ENCODE measurements at places on chromosomes 4 and X. TPM values are rescaled to one million over a fixed set of nuclear protein-coding genes. Genes with fewer than 3 reads are reported as not detected.
A peak's percentile ranks its signal among the peaks of the same experiment; 100 is the strongest.

DNA sequence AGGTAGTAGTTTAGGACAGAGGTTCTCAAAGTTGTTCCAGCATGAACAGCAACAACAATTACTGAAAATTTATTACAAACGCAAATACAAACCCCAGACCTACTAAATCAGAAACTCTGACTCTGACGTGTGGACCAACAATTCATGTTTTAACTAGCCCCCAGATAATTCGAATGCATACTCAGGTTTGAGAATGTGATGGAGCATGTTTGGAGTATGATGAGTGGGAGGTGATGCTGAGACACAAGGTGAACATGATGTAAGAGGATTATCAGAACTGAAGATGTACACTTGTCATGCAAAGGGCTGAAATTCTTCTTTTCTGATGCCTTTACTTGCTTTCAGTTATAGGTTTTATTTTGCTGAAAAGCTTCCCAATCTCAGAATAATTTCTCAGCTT is 323.0 kb downstream of the INPP4B start:
- H3K27me3 ChIP-seq: no peaks in the 10 kb centered on the region
- no peaks in the 10 kb centered on the region for H3K36me3 ChIP-seq
- H3K4me3 ChIP-seq: no peak overlapping the region

GRCh38 chrX:105882581-105883275 is 60.4 kb downstream of the NRK start:
- H3K4me3 ChIP-seq: no peak overlapping the region
- H3K4me1 ChIP-seq: no peaks in the 10 kb centered on the region
- DNase-seq: no peak
- H3K27me3 ChIP-seq: no peaks in the 10 kb centered on the region
- no peak overlapping the region for H3K27ac ChIP-seq

- H3K4me3 ChIP-seq: no peak overlapping the region
- H3K36me3 ChIP-seq: no peaks in the 10 kb centered on the region
- no peak for DNase-seq
- peaks cover 6% of the 10 kb centered on the region for H3K27me3 ChIP-seq
Observed at GRCh38 chrX:9874483-9874882, 88.3 kb downstream of the SHROOM2 start.

GRCh38 chr4:48100256-48100655 is 33.8 kb downstream of the TXK start:
- H3K4me3 ChIP-seq: no peak overlapping the region
- no peak for DNase-seq
- no peak overlapping the region for H3K27ac ChIP-seq

- H3K4me3 ChIP-seq: no peak overlapping the region
- DNase-seq: peak; percentile 35
- H3K27ac ChIP-seq: no peak overlapping the region
- H3K36me3 ChIP-seq: peaks cover 24% of the 10 kb centered on the region
- H3K4me1 ChIP-seq: no peaks in the 10 kb centered on the region
Observed at GRCh38 chrX:16695079-16695676, 17.3 kb downstream of the CTPS2 start.

GRCh38 chrX:109360301-109360700 is 121.6 kb downstream of the GUCY2F start:
- H3K27me3 ChIP-seq: no peaks in the 10 kb centered on the region
- H3K4me1 ChIP-seq: no peaks in the 10 kb centered on the region
- DNase-seq: no peak
- no peak overlapping the region for H3K4me3 ChIP-seq
- H3K36me3 ChIP-seq: no peaks in the 10 kb centered on the region

GRCh38 chr4:2733844-2734574 is 22.1 kb downstream of the TNIP2 start:
- H3K36me3 ChIP-seq: peaks cover 52% of the 10 kb centered on the region
- H3K4me1 ChIP-seq: peaks cover 11% of the 10 kb centered on the region
- no peak overlapping the region for H3K4me3 ChIP-seq
- peak overlapping the region; percentile 47 for H3K27ac ChIP-seq

DNA sequence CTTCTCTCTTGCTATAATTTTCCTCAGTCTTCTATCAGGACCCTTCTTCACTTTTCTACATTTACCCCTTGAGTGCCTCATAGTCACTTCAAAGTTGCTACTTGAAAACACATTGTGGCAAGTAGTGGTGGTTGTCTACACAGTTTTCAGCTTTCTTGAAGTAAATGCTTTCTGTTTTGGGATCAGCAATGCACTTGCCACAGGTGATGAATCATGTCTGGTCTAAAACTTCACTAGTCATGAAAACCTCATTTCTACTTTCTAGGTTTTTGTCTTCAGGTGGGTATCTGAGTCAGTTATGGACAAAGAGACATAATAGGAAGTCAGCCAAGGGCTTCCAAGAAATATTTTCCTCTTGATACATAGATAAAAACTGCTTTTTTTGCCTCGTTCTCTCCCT is 359.2 kb downstream of the CCSER1 start:
- H3K4me3 ChIP-seq: no peak overlapping the region
- no peaks in the 10 kb centered on the region for H3K4me1 ChIP-seq
- H3K36me3 ChIP-seq: peaks cover 17% of the 10 kb centered on the region
- H3K27me3 ChIP-seq: no peaks in the 10 kb centered on the region
- no peak overlapping the region for H3K27ac ChIP-seq

- DNase-seq: no peak
- H3K27me3 ChIP-seq: no peaks in the 10 kb centered on the region
- no peak overlapping the region for H3K4me3 ChIP-seq
- H3K27ac ChIP-seq: no peak overlapping the region
- H3K36me3 ChIP-seq: no peaks in the 10 kb centered on the region
- no peaks in the 10 kb centered on the region for H3K4me1 ChIP-seq
Observed at GRCh38 chr4:176971576-176972115, 178.9 kb upstream of the VEGFC start.

DNA sequence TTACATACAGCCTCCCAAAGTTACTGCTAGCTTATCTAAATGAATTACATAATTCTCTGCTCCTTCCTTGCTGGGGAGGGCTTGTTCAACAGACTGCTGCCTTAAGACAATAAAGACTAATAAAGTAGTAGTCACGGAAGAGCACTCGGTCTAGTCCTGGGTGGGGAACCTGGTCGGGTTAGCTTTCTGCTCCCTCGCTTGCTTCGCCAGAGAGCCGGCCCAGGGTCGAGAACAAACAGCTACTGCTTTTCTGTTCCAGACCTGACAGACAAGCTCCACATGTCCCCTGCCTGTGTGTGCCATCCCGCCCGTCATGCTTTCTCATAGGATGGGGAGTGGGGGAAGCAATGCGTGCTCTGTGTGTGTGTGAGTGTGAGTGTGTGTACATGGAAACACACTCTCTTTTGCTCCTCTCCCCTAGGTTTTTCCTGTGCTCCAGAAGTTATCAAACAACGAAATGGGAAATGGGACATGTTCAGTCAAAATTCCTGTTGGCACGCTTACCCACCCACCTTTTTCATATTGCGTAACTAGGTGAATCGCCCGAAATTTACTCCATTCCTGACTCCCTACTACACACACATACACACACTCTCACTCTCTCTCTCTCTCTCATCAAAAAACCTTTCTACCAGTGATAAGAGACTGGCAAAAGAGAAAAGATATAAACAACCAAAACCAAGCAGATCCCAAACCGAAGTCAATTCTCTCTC is 1.3 kb downstream of the NPY1R start:
- DNase-seq: no peak
- peaks cover 47% of the 10 kb centered on the region for H3K27me3 ChIP-seq
- no peak overlapping the region for H3K27ac ChIP-seq
- H3K4me1 ChIP-seq: peaks cover 18% of the 10 kb centered on the region
- no peaks in the 10 kb centered on the region for H3K36me3 ChIP-seq

GRCh38 chr4:17957688-17958087 is 63.9 kb downstream of the LCORL start:
- H3K4me3 ChIP-seq: no peak overlapping the region
- H3K27ac ChIP-seq: no peak overlapping the region
- no peaks in the 10 kb centered on the region for H3K27me3 ChIP-seq
- H3K4me1 ChIP-seq: peaks cover 6% of the 10 kb centered on the region

GRCh38 chrX:25079020-25079419 is 63.3 kb upstream of the ARX start:
- no peaks in the 10 kb centered on the region for H3K36me3 ChIP-seq
- H3K4me3 ChIP-seq: no peak overlapping the region
- no peaks in the 10 kb centered on the region for H3K27me3 ChIP-seq
- no peak for DNase-seq

GRCh38 chr4:176726803-176727202 is 65.9 kb downstream of the VEGFC start:
- no peaks in the 10 kb centered on the region for H3K27me3 ChIP-seq
- H3K36me3 ChIP-seq: no peaks in the 10 kb centered on the region
- DNase-seq: no peak
- H3K4me1 ChIP-seq: no peaks in the 10 kb centered on the region
- H3K4me3 ChIP-seq: no peak overlapping the region

GRCh38 chrX:72128881-72129280 is 2.8 kb downstream of the RTL5 start:
- H3K4me3 ChIP-seq: no peak overlapping the region
- H3K27me3 ChIP-seq: peaks cover 2% of the 10 kb centered on the region
- peaks cover 20% of the 10 kb centered on the region for H3K4me1 ChIP-seq
- H3K36me3 ChIP-seq: no peaks in the 10 kb centered on the region

GRCh38 chr4:45078201-45078600 is 351.8 kb upstream of the GNPDA2 start:
- no peak overlapping the region for H3K27ac ChIP-seq
- no peak overlapping the region for H3K4me3 ChIP-seq
- no peak for DNase-seq
- no peaks in the 10 kb centered on the region for H3K36me3 ChIP-seq
- no peaks in the 10 kb centered on the region for H3K4me1 ChIP-seq
- H3K27me3 ChIP-seq: no peaks in the 10 kb centered on the region

- no peak overlapping the region for H3K4me3 ChIP-seq
- no peak overlapping the region for H3K27ac ChIP-seq
- H3K27me3 ChIP-seq: no peaks in the 10 kb centered on the region
- H3K4me1 ChIP-seq: peaks cover 17% of the 10 kb centered on the region
Observed at GRCh38 chrX:50003467-50003866, 81.1 kb downstream of the CLCN5 start.

- peaks cover 2% of the 10 kb centered on the region for H3K4me1 ChIP-seq
- no peaks in the 10 kb centered on the region for H3K36me3 ChIP-seq
- H3K4me3 ChIP-seq: no peak overlapping the region
Observed at GRCh38 chr4:99221980-99222379, 2.9 kb upstream of the ADH6 start.

- no peaks in the 10 kb centered on the region for H3K4me1 ChIP-seq
- H3K36me3 ChIP-seq: no peaks in the 10 kb centered on the region
- H3K27ac ChIP-seq: no peak overlapping the region
- no peaks in the 10 kb centered on the region for H3K27me3 ChIP-seq
- no peak for DNase-seq
Observed at GRCh38 chrX:124665621-124666400, 319.4 kb downstream of the SH2D1A start.

- no peak overlapping the region for H3K27ac ChIP-seq
- no peak for DNase-seq
- no peaks in the 10 kb centered on the region for H3K4me1 ChIP-seq
- H3K4me3 ChIP-seq: no peak overlapping the region
- H3K36me3 ChIP-seq: peaks cover 43% of the 10 kb centered on the region
Observed at GRCh38 chr4:15054541-15054940, 52.3 kb downstream of the CPEB2 start.

GRCh38 chr4:173182403-173182802 is 13.8 kb downstream of the GALNT7 start:
- no peak overlapping the region for H3K27ac ChIP-seq
- H3K36me3 ChIP-seq: no peaks in the 10 kb centered on the region
- H3K4me3 ChIP-seq: no peak overlapping the region
- no peak for DNase-seq
- H3K4me1 ChIP-seq: peaks cover 27% of the 10 kb centered on the region

DNA sequence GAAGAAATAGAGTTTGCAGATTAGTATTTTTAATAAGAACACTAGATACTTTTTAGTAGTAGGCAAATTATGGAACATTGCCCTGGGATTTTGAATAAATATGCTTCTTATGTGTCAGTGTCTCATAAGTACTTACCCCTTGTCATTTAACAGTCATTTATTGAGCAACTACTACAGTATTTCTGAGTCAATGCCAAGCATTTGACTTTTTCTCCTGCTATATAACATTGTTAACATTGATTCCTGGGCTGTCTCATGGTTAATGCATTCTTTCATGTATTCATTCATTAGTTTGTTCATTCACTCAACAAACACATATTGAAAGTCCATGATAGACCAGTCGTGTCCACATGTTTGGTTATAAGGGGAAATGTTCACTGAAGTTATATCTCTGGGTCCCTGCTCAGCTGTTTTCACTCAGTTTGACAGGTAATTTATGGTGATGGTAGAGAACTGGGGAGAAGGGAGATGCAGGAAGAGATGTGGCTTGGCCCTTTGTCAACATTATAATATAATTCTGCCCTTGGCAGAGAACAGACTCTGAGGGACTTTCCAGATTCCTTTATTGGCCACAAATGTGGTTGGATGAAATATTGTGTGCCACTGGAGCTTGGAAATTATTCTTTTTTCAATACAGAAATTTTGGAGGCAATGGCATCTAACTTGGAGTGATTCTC is 49.8 kb downstream of the OSTC start:
- no peaks in the 10 kb centered on the region for H3K36me3 ChIP-seq
- DNase-seq: no peak
- no peak overlapping the region for H3K4me3 ChIP-seq
- no peak overlapping the region for H3K27ac ChIP-seq

DNA sequence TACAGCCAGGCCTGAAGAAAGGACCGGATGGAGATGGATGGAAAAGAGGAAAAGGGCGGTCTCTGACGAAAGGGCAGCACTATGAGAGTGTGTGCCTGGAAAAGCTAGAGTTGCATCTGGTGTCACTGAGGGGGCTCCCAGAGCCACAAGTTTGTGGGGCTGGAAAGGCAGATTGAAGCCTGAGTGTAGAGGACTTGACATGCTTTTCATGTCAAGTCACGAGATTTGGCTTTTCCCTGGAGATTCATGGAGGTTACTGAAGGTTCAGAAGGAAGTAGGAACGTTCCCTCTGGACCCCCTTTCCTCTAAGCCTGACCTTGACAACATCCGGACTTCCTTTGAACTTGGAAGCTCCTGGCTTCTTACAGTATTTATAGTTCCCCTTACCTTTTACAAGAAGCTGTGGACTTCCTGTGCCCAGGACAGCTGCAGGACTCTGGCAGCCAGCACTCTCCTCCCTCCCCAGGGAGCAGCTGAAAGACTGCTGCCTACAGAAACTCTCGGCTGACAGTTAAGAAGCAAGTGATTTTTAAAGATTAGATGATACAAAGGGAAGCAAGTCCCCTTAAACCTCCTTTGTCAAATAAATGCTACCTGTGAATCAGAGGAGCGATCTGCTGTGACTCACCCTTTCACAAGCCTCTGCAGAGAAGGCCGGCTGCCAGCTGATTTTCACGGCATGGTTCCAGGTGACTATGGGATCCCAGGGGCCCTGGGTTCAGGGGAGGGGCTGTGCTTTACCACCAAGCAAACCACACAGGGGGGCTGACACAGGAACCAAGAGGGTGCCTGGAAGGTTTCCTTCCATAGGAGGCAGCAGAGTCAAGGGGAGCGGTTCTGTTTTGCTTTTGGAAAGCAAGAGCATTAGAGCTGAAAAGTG is 72.9 kb upstream of the STIM2 start:
- H3K4me3 ChIP-seq: peak overlapping the region; percentile 13
- DNase-seq: no peak
- no peaks in the 10 kb centered on the region for H3K36me3 ChIP-seq
- H3K4me1 ChIP-seq: peaks cover 37% of the 10 kb centered on the region

GRCh38 chr4:1544861-1545281 is 138.6 kb upstream of the NKX1-1 start:
- H3K27me3 ChIP-seq: peaks cover 10% of the 10 kb centered on the region
- no peaks in the 10 kb centered on the region for H3K36me3 ChIP-seq
- H3K4me3 ChIP-seq: no peak overlapping the region
- H3K27ac ChIP-seq: no peak overlapping the region

Gene FABP2
- total RNA-seq: not detected

Gene PPEF2
- total RNA-seq: 0.35 TPM

Gene PF4V1
- not detected for total RNA-seq

Gene SEC24D
- total RNA-seq: 19.4 TPM

Gene PLS3
- not detected for total RNA-seq

Gene XG
- not detected for total RNA-seq

Measured in activated B cell treated with CpG ODN at 0.5 μM for 24 hours (primary cell).